Activated T-cell treated with anti-CD3 and anti-CD28 coated beads for 1 hour (primary cell): ENCODE measurements at places on chromosomes 12 and 14.

- no peak for DNase-seq
Measured at GRCh38 chr12:71230542-71230941, 72.7 kb upstream of the TSPAN8 start.

DNA sequence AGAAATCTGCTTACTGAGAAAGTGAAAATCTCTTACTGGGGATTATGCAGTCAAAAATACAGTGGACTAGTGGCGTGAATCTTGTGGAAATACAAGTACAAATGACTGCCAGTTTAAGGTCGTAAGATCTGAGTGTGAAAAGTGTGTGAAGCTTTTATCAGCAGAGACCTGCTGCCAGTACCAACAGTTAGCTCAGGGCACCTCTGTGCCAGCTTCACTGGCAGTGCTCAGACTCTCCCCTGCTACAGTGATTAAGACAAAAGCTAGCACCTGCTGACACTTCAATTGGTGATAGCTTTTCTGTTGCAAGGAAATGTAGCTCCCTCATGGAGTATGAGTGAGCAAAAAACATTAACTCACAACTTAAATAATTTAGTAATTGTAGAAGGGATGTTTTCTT, 185.1 kb downstream of the ANO6 start:
- DNase-seq = no peak

DNA sequence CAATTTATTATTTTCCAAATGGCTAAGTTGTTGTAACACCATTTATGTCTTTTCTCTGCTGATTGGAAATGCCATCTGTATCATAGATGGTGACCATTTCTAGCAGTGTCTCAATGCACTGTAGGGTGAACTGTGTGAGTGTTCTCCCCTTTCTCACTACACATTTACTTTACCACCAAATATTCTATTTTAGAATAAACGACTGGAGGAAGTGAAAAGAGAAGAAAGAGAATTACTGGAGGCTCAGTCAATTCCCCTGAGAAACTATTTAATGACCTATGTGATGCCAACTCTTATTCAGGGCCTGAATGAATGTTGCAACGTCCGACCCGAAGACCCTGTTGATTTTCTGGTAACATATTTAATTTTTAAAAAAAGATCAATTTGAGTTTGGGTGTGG, 15.5 kb upstream of the PAPOLA start:
- DNase-seq = no peak

DNA sequence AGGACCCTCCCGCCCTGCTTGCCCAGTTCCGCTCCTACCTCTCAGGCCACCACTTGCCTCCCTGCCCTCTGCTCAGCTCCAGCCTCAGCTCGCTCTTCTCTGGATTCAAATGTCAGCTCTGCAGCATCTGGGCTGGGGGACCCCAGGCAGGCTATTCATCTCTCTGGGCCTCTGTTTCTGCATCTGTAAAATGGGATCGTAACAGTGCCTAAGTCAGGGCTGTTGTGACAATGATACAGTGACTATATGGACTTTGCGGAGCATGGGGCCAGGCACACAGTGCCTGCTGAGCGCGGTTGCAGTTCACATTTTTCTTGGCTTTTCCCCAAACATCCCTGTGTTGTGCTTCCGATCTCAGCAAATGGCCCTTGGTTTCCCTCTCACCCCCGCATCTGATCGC, 2.8 kb downstream of the PHETA1 start:
- no peak for DNase-seq
